NCI-H2107 (cell line): ENCODE measurements at places on chromosomes 1 and 21.

DNA sequence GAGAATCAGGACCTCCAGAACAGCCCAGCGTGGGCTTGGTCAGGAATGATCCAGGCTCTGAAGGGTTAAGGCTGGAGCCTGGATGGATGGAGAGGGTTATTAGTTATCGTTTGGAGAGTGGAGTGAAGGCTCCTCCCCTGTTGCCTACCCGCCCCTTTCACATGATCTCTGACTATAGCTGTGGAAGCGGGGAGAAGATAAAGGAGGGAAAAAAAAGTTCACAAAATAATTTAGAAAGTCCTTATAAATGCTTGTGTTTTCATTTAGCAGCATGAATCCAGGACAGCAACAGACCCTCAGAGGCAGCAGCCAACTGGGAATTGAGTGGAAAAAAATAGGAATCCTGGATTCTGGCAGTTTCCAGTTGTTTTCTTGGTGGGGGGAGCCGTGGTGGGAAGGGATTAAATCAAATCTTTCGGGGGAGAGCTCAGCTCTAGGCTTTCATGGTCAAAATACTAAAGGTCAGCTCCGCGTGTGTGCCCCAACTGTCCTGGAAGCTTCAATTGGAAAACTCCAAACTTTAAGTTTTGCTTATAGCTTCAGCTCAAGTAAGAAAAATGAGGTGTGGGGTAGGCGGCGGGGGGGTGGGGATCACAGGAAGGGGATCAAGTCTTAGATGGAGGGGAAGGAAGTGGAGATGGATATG lies 595 bp upstream of the DDR2 start:
- no peak for DNase-seq

GRCh38 chr1:116902723-116903383 lies 6.9 kb upstream of the PTGFRN start:
- no peak for DNase-seq

DNA sequence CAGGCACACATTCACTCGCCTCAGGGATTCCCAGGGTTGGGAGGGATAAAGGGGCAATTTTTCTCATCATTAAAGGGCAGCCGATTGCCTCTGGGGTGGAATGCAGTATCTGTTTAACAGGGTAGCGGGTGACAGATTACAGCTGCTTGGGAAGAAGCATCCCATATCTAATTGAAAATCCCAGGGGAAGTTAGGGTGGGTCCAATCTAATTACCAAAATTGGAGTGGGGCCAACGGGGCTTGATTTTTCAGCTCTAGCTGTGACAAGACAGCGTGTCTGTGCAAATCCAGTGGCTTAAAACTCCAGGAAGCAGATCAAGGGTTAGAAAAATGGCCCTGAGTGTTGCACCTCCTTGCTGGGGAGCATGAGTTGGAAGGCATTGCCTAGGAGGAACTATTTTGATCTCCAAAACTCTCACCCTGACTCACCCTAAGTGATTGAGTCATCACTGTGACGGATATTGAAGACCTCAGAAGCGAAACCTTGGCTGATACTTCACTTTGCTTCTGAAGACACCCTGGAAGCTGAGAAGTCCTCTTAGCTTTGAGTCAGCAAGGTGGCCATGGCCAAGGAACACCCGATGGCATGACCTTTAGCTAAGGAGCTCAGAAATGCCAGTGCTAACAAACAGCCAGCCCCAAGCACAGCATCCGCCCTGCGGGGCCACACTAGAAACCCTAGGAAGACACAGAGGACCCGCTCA lies 46.0 kb downstream of the GRHL3 start:
- no peak for DNase-seq

DNA sequence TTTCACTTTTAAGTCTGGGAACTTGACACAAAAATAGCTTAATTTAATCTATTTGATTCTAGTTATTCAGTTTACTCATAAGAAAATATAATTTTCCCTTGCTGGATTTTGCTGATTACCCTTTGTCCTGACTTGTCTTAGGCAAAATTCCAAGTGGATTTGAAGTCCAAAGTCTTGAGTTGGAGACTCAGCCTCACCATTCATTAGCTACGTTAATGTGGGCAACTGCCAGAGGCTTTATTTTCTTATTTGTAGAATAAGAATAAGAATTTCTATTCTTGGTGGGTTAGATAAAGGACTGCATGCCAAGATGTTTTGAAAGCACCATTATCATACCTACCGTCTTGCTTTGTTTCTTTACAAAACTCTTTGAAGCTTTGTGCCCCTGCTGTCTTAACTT lies 22.8 kb upstream of the PAPPA2 start:
- DNase-seq = no peak

DNA sequence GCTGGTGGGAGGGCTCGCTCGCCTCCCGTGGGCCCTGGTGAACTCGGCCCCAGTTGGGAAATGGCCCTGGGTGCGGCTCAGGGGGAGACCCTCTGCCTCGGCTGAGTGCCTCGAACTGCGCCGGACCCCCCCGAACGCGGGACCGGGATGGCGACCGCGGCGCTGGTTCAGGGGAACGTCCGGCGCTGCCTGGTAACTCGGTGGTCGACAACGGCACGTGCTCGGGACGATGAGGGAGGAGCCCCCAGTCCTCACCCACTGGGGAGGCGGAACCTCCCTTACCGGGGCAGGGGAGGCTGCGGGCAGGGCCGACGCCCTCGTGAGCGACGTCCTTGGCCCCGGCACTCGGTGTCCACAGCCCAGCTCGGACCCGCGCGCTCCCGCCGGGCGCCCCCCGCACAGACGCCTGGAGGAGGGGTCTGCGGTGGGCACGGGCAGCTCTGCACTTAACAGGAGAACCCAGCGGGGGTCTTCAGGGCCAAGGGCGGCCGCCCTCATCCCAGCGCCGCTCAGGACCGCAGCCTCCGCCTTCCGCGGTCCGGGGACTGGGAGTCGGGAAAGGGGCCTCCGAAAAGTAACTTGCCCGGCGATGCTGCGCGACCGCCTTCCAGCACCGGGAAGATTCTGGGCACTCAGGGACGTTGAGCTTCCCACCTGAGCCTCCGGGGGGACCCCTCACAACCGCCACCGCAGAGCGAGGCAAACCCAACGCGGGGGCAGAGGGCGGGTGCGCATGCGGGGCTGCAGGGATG lies 1.7 kb downstream of the HES4 start:
- no peak for DNase-seq
